Naive thymus-derived CD4-positive, alpha-beta T cell (primary cell): ENCODE measurements at places on chromosomes 13 and 19.
A peak's percentile ranks its signal among the peaks of the same experiment; 100 is the strongest.

GRCh38 chr13:35954207-35954560, 177.0 kb downstream of the DCLK1 start:
- DNase-seq = no peak

- DNase-seq = no peak
Measured at GRCh38 chr13:30679483-30680330, 55.6 kb upstream of the ALOX5AP start.

DNA sequence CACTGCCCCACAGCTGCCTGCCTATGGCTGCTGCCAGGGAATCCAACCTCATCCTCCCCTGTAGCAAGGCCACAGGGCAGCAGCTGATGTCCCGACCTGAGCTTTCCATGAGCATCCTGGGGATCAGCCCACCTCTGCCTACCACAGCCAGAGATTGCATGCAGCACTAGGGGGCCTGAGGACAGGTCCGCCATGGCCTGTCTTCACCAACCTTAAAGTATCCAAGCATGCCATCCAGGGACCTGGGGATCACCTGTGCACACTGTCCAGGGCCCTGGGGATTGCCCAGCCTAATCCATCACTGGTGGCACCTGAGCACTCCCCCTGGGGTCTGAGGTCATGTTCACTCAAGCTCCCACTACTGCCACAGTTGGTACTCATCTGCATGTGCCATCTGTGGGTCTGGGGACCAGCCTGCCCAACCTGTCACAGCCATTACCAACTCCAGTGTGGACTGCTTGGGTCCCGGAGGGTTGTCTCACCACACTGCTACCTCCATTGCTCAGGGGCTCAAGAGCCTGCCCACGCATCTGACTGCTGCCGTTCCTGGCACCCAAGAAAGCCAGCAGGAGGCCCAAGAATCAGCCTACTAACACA, 53.0 kb downstream of the KCTD15 start:
- DNase-seq = no peak

DNA sequence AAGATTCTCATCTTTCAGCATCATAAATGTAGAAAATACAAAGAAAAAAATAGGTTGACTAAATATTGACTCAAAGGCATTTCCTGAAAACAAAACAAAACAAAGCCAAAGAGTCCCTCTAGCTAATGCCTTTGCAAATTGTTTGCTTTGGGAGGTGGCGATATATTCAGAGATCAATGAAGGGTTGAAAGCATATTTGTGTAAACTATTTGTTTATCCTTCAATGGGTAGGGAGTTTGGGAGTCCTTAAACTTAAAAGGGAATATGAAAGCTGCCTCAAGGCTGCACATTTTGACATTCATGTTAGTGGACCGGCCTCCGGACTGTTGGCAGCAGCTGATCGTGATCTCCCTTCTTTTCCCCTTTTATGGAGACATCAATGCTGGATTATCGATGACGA, 257.5 kb downstream of the ITGBL1 start:
- DNase-seq = no peak

GRCh38 chr13:78770601-78771000, 111.6 kb upstream of the OBI1 start:
- no peak for DNase-seq

- DNase-seq = no peak
Measured at GRCh38 chr13:25992076-25992475, 59.7 kb downstream of the SHISA2 start.

GRCh38 chr19:2636141-2636896, 66.2 kb downstream of the GNG7 start:
- no peak for DNase-seq

GRCh38 chr19:38264486-38265212, at the start of gene SPINT2:
SPINT2 (plus strand) TSS chr19:38264573; CDS start chr19:38264893, 320 bp downstream.
- DNase-seq = peak; percentile 43

DNA sequence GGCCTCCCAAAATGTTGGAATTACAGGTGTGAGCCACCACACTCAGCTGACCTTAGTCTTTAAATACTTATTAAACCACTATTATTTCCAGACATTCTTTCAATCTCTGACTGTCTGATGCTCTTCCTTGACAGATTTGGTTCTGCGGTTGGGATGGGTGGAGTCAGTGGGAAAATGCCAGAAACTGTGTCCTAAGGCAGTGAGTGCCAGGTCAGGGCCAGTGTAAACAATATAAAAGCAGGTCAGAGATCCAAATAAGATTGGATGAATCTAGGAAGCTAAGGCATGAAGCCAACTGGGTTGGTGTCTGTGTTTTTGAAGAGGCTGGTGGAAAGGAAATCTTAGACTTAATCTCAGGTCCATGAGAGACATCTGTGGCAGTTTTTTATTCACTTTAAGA, 74.7 kb downstream of the KLF5 start:
- no peak for DNase-seq

GRCh38 chr19:36008336-36008978, at the start of gene SYNE4:
SYNE4 (minus strand) TSS chr19:36008813; CDS start chr19:36008681, 132 bp downstream.
- DNase-seq = no peak

DNA sequence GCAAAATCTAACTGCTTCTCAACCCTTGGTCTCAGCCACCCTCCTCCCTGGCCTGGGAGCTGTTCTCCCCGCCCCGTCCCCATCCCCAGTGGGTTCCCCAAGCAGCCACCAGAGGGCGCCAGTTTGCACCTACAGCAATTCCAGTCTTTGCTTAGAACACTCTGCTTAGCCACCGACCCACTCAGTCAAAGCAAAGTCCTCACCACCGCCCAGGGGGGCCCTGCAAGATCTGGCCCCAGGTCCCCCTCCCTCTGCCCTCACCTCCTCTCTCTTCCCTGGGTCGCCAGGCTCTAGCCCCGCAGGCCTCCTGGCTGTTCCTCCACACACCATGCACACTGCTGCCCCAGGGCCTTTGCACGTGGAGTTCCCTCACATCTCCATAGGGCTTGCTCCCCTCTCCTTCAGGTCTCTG, 12.4 kb downstream of the TMEM143 start:
- DNase-seq = peak; percentile 69

GRCh38 chr13:33639158-33639557, 178.8 kb upstream of the RFC3 start:
- DNase-seq = no peak

- no peak for DNase-seq
Measured at GRCh38 chr13:33262062-33262487, 23.5 kb downstream of the STARD13 start.

DNA sequence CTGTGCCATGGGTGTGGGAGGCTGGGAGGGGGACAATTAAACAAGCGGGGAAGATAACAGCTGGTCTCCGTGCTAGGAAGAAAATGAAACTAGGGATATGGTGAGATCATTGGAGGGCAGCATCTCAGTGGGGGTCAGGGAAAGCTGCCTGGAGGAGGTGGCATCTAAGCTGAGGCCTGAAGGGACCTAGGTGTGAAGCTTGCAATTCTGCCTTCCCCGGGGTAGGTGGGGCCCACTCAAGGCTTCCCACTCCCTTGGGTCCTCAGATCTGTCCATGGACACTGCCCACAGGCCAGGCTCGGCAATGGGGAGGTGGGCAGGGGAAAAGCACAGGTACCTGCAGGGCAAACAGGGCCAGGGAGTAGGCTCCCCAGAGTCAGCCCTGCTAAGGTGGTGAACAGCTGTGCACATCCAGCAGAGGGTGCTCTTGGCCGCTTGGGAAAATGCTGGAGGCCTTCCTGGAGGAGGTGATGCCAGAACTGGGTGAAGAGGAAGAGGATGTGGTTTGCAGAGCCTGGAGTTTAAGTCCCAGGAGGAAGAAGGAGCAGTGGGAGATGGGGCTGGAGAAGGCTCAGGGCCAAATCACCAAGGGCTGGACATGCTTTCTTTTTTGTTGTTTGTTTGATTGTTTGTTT, 25.7 kb upstream of the CCNE1 start:
- DNase-seq = no peak

- DNase-seq = peak; percentile 30
Measured at GRCh38 chr13:113152984-113153809, 5.3 kb upstream of the PROZ start.

- peak; percentile 80 for DNase-seq
Measured at GRCh38 chr19:38656171-38656981, 8.9 kb downstream of the ACTN4 start.

DNA sequence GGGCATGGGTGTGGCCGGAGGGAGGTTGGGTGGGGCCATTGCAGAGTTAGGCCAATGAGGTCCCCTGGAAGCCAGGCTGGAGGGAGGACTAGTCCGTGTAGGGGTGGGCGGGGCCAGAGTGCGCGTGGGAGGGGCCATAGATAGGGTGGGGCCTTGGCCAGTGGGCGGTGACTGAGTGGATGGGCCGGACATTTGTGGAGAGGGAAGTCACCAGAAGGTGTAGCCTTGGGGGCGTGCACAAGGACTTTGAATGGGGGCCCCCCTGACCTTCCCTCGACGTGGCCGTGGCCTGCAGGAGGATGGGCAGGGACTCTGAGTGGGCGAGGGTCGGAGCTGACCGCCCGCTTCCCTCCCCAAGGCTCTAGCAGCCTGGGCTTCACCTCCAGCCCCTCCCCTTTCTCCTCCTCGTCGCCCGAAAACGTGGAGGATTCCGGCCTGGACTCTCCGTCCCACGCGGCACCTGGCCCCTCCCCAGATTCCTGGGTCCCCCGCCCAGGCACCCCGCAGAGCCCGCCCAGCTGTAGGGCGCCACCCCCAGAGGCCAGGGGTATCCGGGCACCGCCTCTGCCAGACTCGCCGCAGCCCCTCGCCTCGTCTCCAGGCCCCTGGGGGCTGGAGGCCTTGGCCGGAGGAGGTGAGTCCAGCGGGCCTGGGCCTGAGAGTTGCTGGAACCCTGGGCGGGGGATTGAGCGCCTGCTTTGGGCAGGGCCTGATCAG, 16.5 kb upstream of the B3GNT3 start:
- DNase-seq = no peak

GRCh38 chr13:40238761-40239160, 427.7 kb downstream of the FOXO1 start:
- DNase-seq = no peak

GRCh38 chr13:27177852-27178251, 6.2 kb upstream of the USP12 start:
- DNase-seq = no peak

DNA sequence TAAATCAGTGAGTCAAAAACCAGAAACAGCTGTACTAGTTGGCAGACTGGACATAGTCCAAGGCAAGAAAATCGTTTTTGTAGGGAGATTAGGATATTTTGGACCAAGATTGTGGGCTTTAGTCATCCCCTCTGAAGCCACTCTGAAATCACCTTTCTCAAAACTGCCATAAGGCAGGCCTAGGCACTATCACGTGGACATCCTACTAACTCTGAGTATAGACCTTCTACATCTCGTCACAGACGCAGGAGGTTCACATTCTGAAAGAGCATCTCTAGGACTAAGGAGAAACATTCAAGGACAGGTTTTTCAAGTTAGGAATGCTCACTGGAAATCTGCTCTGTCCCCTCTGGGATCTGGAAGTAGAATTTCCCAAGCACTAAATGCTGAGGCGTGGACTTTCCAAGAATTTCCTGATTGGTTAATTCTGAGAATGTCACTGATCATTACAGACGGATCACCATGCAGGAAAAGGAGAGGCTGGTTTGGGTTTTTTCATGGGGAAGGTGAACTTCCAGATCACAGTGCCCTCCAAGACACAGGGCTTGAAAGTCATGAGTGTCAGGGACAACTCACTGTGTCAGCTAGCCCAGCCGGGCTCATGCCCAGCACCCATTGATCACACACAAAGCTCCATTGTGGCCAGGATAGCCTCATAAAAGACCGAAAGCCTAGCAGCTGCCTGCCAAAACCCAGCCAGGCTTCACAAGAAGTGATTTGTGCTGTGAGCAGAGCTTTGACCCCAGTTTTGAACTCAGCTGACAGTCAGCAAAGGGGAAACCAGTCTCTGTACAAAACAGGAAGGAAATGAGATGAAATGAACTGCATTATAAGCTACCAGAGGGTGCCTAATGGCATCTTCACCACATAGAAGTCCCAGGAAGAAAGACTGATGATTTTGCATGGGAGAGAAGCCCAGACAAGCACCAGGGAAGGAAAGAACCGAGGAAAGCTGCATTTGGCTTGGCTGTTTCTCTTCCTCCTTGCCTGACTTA, 2.7 kb upstream of the RUBCNL start:
- DNase-seq = peak; percentile 33

GRCh38 chr13:105463011-105463501, 1072.4 kb downstream of the EFNB2 start:
- DNase-seq = no peak

- DNase-seq = peak; percentile 59
Measured at GRCh38 chr19:50679177-50680125, 30.2 kb downstream of the C19orf81 start.

DNA sequence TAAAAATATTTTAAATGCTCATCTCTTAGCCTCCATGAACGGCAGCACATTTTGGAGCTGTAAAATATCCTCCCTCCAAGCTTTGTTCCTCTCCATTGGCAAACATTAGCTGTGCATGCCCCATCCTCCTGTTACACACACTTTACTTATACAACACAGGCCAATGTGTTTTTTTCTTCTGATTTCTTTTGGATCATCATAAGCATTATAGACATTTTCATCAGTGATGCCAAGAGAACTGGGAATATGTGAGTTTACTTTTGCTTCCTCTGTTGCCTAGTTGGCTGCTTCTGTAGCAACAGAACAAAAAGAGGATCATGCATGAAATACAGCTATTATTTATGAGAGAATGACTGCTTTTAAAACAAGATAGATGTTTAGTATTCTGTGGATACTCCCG, 142.6 kb downstream of the PCDH9 start:
- no peak for DNase-seq

- DNase-seq = no peak
Measured at GRCh38 chr19:4174213-4174894, 8.0 kb downstream of the SIRT6 start.

GRCh38 chr13:77832339-77833100, 86.1 kb downstream of the EDNRB start:
- DNase-seq = no peak

DNA sequence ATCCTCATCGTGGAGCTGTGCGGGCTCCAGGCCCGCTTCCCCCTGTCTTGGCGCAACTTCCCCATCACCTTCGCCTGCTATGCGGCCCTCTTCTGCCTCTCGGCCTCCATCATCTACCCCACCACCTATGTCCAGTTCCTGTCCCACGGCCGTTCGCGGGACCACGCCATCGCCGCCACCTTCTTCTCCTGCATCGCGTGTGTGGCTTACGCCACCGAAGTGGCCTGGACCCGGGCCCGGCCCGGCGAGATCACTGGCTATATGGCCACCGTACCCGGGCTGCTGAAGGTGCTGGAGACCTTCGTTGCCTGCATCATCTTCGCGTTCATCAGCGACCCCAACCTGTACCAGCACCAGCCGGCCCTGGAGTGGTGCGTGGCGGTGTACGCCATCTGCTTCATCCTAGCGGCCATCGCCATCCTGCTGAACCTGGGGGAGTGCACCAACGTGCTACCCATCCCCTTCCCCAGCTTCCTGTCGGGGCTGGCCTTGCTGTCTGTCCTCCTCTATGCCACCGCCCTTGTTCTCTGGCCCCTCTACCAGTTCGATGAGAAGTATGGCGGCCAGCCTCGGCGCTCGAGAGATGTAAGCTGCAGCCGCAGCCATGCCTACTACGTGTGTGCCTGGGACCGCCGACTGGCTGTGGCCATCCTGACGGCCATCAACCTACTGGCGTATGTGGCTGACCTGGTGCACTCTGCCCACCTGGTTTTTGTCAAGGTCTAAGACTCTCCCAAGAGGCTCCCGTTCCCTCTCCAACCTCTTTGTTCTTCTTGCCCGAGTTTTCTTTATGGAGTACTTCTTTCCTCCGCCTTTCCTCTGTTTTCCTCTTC, 6.3 kb downstream of the MYADM start:
- no peak for DNase-seq
